ENCODE measurements at places on chromosomes 1 and 21.

GRCh38 chr1:4087530-4088420 lies 187.7 kb upstream of the C1orf174 start:
- DNase-seq: no peak

GRCh38 chr1:110559157-110559556 lies 40.2 kb upstream of the KCNA10 start:
- no peak for DNase-seq

DNA sequence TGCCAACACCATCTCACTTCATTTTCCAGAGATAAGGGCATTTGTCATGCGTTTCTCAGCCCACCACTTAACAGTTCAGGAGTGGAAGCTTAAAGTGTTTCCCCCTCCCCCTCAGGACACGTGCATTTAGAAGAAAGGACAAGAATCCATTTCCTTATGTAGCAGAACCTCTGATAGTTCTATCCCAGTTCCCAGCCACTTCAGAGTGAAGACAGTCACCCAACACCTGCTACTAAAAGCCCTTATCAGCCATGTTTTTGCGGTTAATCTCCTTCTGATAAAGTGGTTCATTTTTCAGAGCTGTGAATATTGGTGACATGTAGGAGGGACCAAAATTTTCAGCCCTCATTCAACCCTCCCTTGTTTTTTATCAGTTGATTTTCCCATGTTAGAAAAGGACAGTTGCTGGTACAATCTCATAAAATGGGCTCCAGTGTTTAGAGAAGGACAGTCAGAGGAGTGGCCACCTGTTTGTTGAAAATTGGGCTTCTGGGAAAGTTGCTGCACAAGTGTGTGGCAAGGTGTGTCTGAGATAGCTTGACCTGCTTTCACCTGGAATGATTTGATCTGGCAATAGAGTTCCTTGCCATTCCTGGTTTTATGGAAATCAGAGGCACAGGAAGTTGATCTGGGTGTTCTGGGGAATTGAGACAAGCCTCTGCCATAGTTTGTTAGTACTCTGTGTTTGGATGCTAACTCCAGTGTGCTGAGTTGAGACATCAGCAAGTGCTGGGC lies 114.0 kb downstream of the PPP1R12B start:
- no peak for DNase-seq

- DNase-seq: no peak
These were observed 407.9 kb upstream of the PKN2 start for GRCh38 chr1:88276163-88276562.

DNA sequence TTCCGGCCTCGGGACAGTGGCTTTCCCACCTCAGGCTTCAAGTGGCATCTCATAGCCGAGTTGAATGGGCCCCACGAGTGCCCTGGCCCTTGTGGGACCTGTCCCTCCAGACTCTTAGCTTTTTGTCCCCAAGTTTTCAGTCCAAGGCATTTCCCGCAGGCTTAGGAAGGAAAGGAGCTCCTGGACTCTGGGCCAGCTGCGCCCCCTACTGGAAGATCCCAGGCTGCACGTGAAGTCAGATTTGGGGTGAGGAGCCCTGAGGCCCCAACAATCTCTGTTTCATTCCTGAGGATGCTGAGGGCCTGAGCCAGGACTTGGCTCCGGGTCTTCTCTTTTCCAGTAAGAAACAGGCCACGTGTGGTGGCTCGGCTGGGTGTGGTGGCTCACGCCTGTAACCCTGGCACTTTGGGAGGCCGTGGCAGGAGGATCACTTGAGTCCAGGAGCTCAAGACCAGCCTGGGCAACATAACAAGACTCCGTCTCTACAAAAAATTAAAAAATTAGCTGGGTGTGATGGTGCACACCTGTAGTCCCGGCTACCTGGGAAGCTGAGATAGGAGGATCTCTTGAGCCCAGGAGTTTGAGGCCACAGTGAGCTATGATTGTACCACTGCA lies 67.4 kb downstream of the ARHGEF10L start:
- DNase-seq: peak; percentile 52

- DNase-seq: no peak
These were observed 102.1 kb downstream of the TYW3 start for GRCh38 chr1:74835051-74835450.

GRCh38 chr1:178530037-178530402 lies 17.1 kb downstream of the TEX35 start:
- peak; percentile 92 for DNase-seq

DNA sequence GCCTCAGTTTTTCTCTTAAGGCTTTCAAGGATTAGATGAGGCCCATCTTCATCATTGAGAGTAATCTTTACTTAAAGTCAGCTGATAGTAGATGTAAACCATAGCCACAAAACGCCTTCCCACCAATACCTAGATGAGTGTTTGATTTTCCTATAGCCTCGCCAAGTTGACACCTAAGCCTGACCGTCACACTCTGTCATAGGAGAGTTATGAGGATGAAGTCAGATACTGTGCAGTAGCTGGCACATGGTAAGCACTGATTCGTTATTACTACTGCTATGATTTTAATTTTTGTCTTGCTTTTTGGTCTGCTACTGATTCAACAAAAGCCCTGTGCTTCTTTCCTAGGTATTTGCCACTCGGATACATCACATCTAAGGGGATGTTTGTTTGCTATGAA lies 395.5 kb downstream of the RPS6KC1 start:
- DNase-seq: no peak

DNA sequence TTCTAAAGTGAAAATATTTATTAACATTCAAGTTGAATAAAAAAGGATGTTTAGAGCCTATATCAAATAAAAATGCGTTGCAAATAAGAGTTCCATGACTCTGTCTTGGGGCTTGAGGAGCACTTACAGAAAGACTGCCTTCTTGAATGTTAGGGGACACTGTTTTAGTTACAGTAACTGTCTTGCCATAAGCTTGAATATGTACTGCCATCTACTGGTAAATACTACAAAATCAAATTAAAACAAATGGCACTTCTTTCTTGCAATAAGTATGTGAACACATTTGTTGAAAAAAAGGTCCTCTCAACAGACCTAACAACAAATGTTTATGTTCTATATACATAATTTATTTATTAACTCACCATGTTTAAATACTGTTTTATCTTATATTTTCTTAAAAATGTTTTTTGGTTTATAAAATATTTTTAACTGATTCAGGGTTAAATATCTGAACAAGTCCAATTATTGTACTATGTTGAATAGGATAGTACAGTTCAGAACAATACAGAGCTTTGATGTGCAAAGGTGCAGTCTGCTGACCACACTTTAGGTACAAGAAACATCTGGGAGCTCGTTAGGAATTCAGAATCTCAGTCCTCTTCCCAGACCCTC lies 199.5 kb downstream of the LRRIQ3 start:
- DNase-seq: peak; percentile 58

DNA sequence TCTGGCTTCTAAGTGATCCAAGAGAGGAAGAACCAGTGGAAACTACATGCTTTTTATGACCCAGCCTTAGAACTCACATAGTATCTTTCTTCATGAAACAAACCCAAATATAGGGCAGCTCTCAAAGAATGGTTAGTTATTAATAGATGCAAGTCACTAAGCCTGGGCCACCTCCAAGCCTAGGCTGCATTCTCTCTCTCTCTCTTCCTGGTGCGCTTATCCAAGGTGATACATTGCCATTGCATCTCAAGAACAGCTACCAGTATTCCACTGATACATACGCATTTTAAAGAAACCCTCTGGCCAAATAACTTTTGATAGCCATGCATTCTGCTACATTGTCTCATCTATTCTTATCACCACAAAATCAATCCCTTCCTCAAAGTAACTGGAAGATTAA lies 455.6 kb upstream of the ADGRL2 start:
- DNase-seq: no peak

GRCh38 chr1:43227143-43227764 lies 42.5 kb upstream of the TMEM125 start:
- DNase-seq: peak; percentile 54

- peak; percentile 81 for DNase-seq
These were observed 9.1 kb downstream of the LAMC2 start for GRCh38 chr1:183195142-183195574.

DNA sequence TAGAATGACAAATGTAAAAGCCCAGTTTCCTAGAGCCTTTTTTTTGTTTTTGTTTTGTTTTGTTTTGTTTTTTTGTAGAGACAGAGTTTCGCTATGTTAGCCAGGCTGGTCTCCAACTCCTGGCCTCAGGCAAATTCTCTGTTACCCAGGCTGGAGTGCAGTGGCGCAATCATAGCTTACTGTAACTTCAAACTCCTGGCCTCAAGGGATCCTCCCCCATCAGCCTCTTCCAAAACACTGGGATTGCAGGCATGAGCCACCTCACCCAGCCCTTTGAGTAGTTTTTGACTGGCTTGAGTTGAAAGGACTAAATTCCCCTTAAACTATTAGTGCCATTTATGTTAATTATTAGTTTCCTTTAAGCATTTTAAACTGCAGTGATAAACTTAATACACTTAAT lies 28.8 kb upstream of the ZBTB18 start:
- no peak for DNase-seq

DNA sequence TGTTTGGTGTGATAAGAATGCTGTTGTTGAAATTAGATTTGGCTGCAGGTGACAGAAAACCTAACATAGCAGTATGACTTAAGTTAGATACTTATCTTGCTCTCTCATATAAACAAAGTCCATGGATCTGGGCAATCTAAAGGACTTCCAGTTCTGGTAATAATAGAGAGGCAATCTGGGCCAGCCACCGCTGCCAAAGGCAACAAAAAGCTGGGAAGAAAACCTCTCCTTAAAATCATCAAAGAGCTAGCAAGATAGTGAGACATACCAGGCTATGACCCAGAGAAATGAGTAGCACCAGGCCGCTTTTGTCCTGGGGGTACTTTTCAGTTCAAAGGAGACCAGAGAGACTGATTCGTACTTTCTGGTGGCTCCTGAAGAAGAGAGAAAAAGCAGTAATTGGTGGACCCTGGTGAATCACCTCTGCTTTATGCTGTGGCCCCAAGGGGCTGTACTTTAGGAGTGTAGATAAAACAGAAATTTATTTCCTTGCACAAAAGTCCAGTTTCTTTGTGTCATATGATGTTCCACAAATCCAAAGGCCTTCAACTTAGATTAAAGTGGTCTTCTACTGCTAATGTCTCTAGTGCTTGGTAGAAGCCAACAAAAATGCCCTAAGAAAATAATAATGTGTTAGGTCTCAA lies 125.4 kb downstream of the TBX19 start:
- DNase-seq: no peak

- DNase-seq: no peak
These were observed 33.5 kb downstream of the EEIG2 start for GRCh38 chr1:108593448-108593847.

GRCh38 chr21:32140151-32140550 lies 138.7 kb downstream of the MIS18A start:
- no peak for DNase-seq

GRCh38 chr21:38134084-38134873 lies 122.5 kb upstream of the KCNJ15 start:
- no peak for DNase-seq

DNA sequence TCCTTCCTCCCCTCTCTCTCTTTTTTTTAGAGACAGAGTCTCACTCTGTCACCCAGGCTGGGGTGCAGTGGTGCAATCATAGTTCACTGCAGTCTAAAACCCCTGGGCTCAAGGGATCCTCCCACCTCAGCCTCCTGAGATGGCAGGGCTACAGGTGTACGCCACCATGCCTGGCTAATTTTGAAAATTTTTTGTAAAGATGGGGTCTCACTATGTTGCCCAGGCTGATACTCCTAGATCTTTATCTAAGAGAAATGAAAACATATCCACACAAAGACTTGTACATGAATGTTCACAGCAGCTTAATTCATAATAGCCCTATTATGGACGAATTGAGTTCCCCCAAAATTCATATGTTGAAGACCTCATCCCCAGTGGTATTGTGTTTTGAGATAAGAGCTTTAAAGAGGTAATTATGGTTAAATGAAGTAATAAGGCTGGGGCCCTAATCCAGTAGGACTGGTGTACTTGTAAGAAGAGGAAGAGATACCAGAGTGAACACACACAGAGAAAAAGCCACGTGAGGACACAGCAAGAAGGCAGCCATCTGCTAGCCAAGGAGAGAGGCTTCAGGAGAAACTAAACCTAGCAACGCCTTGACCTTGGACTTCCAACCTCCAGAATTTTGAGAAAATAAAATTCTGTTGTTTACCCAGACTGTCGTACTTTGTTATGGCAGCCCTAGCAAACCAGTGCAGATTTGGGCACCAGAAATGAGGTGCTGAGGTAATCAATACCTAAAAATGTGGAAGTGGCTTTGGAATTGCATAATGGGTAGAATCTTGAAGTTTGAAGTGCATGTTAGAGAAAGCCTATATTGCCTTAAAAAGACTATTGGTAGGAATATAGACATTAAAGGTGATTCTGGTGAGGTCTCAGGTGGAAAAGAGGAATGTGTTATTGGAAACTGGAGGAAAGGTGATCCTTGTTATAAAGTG lies 13.2 kb downstream of the IFNLR1 start:
- DNase-seq: no peak

- no peak for DNase-seq
These were observed 50.2 kb upstream of the CSF3R start for GRCh38 chr1:36532810-36533401.

GRCh38 chr1:24168245-24168644 lies 18.8 kb downstream of the IFNLR1 start:
- no peak for DNase-seq

- no peak for DNase-seq
These were observed 99.0 kb upstream of the LBR start for GRCh38 chr1:225526878-225527277.

DNA sequence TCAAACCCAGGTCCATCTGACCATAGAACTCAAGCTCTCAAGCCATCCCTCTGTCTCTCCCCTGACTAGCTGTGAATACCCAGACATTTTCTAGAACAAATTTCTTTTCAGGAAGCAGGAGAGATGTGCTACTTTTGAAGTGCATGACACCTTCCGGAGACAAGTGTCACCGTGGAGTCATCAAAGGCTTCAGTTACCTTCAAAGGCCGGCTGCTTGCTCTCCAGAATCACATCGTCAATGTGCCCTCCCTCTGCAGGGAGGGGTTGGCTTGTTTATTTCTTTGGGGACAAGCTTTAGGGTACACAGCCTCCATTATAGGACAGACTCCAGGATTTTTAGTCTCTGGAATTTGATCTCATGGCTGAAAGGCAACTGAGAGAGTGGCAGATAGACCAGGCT lies 37.7 kb upstream of the IGSF21 start:
- DNase-seq: no peak

- DNase-seq: no peak
These were observed 672.4 kb upstream of the TMPRSS15 start for GRCh38 chr21:19076031-19076430.

GRCh38 chr1:18794561-18794960 lies 64.9 kb downstream of the TAS1R2 start:
- DNase-seq: no peak

GRCh38 chr1:4267381-4268261 lies 367.5 kb upstream of the C1orf174 start:
- DNase-seq: peak; percentile 98

DNA sequence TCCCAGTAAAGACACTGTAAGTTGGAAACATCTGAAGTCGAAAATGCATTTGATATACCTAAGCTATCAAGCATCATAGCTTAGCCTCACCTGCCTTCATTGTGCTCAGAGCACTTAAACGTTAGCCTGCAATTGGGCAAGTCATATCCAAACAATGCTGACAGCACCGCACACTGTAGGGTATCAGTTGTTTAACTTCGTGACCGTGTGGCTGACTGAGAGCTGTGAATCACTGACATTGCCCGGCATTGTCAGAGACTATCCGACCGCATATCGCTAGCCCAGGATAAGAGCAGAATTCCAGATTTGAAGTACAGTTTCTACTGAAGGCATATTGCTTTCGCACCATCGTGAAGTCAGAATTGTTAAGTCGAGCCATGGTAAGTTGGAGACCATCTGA lies 41.5 kb downstream of the GALNT2 start:
- no peak for DNase-seq

- no peak for DNase-seq
These were observed 68.4 kb downstream of the LPGAT1 start for GRCh38 chr1:211762206-211762605.

Measured in SW480 (cell line).